Activated CD8-positive, alpha-beta memory T cell treated with anti-CD3 and anti-CD28 coated beads for 48 hours (primary cell): ENCODE measurements at places on chromosomes 16 and 17.

GRCh38 chr17:59757470-59757869 is 50.0 kb downstream of the VMP1 start:
- DNase-seq: no peak

GRCh38 chr16:88069397-88070168 is 118.3 kb downstream of the BANP start:
- no peak for DNase-seq

- no peak for DNase-seq
These were observed 157.6 kb downstream of the CPPED1 start for GRCh38 chr16:12646098-12646489.

GRCh38 chr16:47278306-47278970 is 134.7 kb upstream of the NETO2 start:
- DNase-seq: no peak

DNA sequence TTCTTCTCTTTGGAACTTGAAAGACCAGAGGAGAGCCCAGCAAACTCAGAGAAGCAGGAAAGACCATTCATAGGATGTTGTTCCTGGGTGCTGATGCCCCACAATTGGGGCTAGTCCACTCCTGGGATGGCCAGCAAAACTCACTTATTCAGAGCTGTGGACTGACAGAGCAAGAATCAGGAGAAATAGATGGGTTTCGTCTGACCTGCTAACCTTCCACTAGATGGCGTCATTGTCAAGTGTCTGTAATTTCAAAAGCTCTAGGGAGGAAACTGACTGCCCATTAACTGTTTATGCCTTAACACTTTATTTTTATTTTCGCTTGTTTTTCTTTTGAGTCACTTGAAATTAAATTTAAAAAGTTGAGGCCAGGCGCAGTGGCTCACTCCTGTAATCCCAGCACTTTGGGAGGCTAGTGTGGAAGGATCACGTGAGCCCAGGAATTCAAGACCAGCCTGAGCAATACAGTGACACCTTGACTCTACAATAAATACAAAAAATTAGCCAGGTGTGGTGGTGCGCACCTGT is 28.7 kb upstream of the MILR1 start:
- DNase-seq: no peak
